ENCODE measurements at places on chromosomes 12 and 14. TPM values are rescaled to one million over a fixed set of nuclear protein-coding genes. Genes with fewer than 3 reads are reported as not detected.
A peak's percentile ranks its signal among the peaks of the same experiment; 100 is the strongest.

- DNase-seq: peak; percentile 69
- H3K27ac ChIP-seq: no peak overlapping the region
- peaks cover 20% of the 10 kb centered on the region for H3K36me3 ChIP-seq
- H3K4me3 ChIP-seq: no peak overlapping the region
Measured at GRCh38 chr12:121003650-121004049, 12.6 kb downstream of the C12orf43 start.

GRCh38 chr12:86254399-86255107 lies 1.6 kb downstream of the MGAT4C start:
- no peak overlapping the region for H3K4me3 ChIP-seq
- no peak overlapping the region for H3K27ac ChIP-seq
- no peaks in the 10 kb centered on the region for H3K27me3 ChIP-seq
- DNase-seq: no peak
- no peaks in the 10 kb centered on the region for H3K36me3 ChIP-seq

DNA sequence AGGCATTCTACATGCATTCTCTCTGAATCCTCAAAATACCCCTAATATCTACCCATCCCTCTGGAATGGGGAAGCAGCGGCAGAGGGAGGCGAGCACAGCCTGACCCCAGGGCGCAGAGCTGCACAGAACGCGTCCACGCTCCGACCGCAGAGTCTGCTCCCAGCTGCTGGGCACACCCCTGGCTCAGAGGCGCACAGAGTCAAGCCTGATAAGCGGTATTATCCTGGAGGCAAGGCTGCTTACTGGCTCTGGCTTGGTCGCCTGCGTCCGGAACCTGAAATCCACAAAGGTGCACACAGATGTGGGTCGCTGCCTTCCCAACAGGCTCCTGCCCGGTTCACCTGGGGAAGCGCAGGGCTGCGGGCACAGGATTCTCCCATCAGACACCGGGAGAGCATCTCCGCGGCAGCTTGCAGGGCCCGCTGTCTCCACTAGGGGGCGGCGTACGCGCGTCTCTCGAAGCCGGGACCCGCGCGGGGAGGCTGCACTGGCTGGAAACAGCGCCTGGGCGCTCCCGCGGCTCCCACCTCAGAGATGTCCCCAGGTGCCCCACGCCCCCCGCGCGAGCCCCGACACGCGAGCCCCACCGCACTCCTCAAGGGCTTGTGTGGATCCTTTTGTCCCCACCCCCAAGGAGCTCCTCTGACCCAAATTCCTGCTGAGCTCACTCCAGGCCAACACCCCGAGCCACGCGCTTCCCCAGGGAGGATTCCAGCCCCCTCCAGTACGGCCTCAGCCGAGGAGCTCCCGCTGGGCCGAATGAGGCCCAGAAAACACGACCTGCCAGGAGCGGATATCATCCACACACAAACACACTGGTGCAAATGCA lies 120.1 kb upstream of the FZD10 start:
- peaks cover 6% of the 10 kb centered on the region for H3K4me1 ChIP-seq
- DNase-seq: peak; percentile 99
- H3K27ac ChIP-seq: no peak overlapping the region

- no peak overlapping the region for H3K27ac ChIP-seq
- no peak for DNase-seq
- H3K4me3 ChIP-seq: no peak overlapping the region
- no peaks in the 10 kb centered on the region for H3K36me3 ChIP-seq
- no peaks in the 10 kb centered on the region for H3K4me1 ChIP-seq
Measured at GRCh38 chr12:57039016-57039798, 10.7 kb downstream of the MYO1A start.

The SLC10A1 gene
- total RNA-seq: not detected

- H3K4me1 ChIP-seq: peaks cover 2% of the 10 kb centered on the region
- no peak overlapping the region for H3K27ac ChIP-seq
- DNase-seq: peak; percentile 91
Measured at GRCh38 chr12:44774815-44775411, 101.2 kb downstream of the NELL2 start.

DNA sequence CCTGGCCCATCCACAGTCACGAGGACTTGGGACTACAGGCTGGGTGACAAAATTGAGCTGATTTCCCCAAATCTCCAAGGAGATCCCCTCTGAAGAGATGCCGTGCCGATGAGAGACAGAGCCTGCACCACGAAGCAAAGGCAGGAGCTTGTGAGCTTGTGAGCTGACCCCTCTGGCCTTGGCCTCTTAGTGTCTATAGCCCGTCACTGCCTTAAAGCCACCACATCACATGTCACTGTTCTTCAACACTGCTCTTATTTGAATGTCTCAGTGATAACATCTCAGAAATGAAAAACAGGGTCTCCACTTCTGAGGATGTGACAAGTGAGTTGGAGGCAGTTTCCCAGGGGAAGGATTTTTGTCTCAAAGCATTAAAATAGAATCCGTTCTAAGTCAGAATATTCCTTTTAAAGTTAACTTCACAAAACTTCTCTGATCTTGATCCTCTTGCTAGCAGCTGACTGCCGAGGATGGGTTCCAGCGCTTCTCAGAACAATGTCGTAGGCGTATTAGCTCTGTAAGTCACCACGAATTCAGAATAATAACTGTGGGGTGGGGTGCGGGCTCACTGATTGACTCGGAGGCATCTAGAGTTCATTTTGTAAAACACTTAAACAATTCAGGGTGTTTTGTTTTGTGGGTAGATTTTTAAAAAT lies 37.5 kb downstream of the CHST11 start:
- no peaks in the 10 kb centered on the region for H3K27me3 ChIP-seq
- no peaks in the 10 kb centered on the region for H3K36me3 ChIP-seq
- no peak for DNase-seq
- no peak overlapping the region for H3K4me3 ChIP-seq
- H3K4me1 ChIP-seq: no peaks in the 10 kb centered on the region

- H3K4me3 ChIP-seq: no peak overlapping the region
- H3K36me3 ChIP-seq: no peaks in the 10 kb centered on the region
- no peak for DNase-seq
- no peak overlapping the region for H3K27ac ChIP-seq
Measured at GRCh38 chr12:52200086-52200780, 8.4 kb upstream of the KRT80 start.

DNA sequence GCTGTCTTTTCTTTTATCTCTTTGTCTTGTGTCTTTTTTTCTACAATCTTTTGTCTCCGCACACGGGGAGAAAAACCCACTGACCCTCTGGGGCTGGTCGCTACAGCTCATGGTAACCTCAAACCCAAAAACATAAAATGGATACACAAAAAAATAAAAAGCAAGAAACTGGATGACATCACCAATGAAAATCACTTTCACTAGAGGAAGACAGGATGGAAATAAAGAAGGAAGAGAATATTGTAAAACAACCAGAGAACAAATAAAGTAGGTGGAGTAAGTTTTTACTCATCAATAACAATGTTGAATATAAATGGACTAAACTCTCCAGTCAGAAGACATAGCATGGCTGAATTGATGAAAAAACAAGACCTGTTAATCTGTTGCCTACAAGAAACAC lies 17.6 kb downstream of the MIPOL1 start:
- no peaks in the 10 kb centered on the region for H3K27me3 ChIP-seq
- H3K4me1 ChIP-seq: no peaks in the 10 kb centered on the region
- DNase-seq: no peak

DNA sequence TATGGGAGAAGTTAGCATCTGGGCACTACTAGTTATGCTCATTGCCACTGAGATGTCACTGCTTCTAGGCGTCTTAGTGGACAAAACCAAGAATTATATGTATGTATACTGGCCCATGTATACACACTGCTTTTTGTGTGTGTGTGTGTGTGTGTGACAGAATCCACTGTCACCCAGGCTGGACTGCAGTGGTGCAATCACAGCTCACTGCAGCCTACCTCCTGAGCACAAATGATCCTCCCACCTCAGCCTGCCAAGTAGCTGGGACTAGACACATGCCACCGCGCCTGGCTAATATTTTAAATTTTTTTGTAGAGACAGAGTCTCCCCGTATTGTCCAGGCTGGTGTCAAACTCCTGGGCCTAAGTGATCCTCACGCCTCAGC lies 25.2 kb downstream of the LIMA1 start:
- no peak overlapping the region for H3K27ac ChIP-seq
- H3K4me3 ChIP-seq: no peak overlapping the region
- DNase-seq: no peak
- H3K36me3 ChIP-seq: no peaks in the 10 kb centered on the region
- no peaks in the 10 kb centered on the region for H3K27me3 ChIP-seq

The DAAM1 gene
- 44.9 TPM for total RNA-seq

The KRT6C gene
- total RNA-seq: not detected

GRCh38 chr12:114702462-114702861 lies 18.5 kb upstream of the TBX3 start:
- H3K27ac ChIP-seq: no peak overlapping the region
- peaks cover 73% of the 10 kb centered on the region for H3K27me3 ChIP-seq
- H3K4me3 ChIP-seq: no peak overlapping the region
- no peaks in the 10 kb centered on the region for H3K36me3 ChIP-seq

DNA sequence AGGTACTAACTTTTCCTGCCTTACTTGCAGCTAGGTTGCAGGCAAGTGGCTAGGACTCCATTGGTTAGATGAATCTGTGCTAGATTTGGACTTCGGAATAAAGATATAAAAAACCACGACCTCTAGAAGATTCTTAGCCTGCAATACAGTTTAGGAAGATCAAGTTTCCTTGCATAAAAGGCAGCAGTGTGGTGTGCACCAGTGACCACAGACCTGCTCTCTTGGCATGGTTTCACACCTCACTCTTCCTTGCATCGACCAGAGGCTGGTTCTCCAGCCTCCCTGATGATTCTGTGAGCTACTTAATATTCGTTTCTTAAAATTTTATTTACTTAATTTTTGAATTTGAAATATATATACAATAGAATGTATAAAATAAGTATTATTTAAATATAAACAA lies 9.8 kb downstream of the KLHDC1 start:
- H3K4me1 ChIP-seq: no peaks in the 10 kb centered on the region
- DNase-seq: no peak
- no peaks in the 10 kb centered on the region for H3K27me3 ChIP-seq
- no peak overlapping the region for H3K4me3 ChIP-seq

DNA sequence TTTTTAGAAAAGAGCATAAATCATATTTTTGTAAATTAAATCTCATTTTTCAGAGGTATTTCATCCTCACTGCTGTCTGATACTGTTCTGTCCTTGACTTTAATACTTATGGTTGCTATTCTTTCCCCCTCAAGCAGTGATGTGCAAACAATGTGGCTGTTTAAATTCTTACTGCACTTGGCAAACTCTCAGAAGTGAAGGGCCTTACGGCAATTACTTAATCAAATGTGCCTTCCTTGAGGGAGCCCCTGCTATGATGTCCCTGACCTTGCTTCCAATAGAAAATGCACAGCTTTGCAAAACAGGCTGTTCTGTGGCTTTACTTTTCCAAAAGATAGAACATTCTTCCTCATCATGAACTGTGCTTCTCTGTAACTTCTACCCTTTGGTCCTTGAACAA lies 35.2 kb downstream of the UBE3B start:
- H3K4me3 ChIP-seq: no peak overlapping the region
- H3K27ac ChIP-seq: no peak overlapping the region
- H3K4me1 ChIP-seq: no peaks in the 10 kb centered on the region
- H3K27me3 ChIP-seq: no peaks in the 10 kb centered on the region

The TAS2R13 gene
- not detected for total RNA-seq

DNA sequence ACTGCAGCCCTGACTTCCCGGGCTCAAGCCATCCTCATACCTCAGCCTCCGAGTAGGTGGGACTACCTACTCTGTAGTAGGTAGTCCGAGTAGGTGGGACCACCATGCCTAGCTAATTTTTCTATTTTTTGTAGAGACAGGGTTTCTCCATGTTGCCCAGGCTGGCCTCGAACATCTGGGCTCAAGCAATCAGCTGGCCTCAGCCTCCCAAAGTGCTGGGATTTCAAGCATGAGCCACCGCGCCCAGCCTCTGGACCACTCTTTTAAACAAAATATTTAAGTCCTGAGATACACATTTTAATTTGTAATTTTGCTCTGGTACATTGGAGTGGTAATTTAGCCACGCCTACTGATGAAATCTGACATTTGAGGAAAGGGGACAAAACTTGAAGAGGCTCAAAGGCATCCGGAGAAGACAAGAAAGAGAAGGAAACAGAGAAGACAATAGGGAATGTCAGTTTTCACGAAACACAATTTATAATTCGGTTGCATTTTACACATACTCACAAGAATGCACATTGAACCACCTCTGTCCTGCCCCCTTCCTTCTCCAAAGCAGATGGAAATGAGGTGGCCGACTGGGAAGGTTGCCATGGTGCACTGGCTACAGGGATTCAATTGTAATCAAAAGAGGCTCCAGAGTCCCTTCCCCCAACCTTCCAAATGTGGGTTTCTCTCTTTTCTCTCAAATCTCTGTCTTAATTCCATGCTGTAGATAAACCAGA lies 9.7 kb upstream of the TUBA1A start:
- no peak overlapping the region for H3K27ac ChIP-seq
- no peak overlapping the region for H3K4me3 ChIP-seq
- H3K4me1 ChIP-seq: peaks cover 4% of the 10 kb centered on the region
- no peaks in the 10 kb centered on the region for H3K27me3 ChIP-seq
- H3K36me3 ChIP-seq: no peaks in the 10 kb centered on the region

The NKX2-1 gene
- total RNA-seq: not detected

DNA sequence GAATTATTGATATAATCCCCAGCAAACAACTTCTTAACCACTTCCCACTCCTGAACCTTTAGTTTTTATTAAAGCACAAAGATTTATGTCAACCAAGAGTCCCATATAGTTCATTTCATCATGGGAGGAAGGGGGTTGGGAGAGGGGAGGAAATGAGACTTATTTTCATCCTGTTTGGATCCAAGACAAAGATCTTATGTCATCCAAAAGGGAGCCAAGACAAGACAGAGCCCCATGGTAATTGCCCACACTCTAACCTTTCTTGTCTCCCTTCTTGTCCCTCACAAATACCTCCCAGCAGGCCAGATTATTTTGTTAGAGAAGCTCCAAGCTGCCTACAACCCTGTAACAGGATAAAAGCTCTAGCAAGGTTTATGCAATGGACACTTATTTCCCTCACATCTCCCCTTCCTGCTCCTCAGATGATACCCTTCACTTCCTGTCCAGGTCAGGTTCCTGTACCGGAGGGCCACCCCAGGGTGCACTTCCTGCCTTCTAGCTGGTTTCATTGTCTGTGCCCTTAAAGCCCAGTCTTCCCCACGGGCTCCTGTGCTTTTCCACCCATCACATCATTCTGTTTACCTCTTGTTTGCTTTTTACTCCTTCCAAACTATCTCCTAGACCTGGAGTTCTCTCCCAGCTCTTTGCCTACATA lies 123.7 kb upstream of the MDM1 start:
- no peak for DNase-seq
- H3K4me1 ChIP-seq: 0 out of 2 replicates have a peak, but pooled peaks cover under 1% of the 10 kb centered on the region
- no peak overlapping the region for H3K27ac ChIP-seq
- no peaks in the 10 kb centered on the region for H3K36me3 ChIP-seq

GRCh38 chr12:86373813-86374212 lies 117.6 kb upstream of the MGAT4C start:
- no peaks in the 10 kb centered on the region for H3K4me1 ChIP-seq
- no peak overlapping the region for H3K4me3 ChIP-seq
- no peaks in the 10 kb centered on the region for H3K27me3 ChIP-seq
- no peak overlapping the region for H3K27ac ChIP-seq
- no peak for DNase-seq

GRCh38 chr14:65926504-65926903 lies 514.0 kb downstream of the FUT8 start:
- peak overlapping the region; percentile 18 for H3K4me3 ChIP-seq
- H3K27ac ChIP-seq: no peak overlapping the region
- no peaks in the 10 kb centered on the region for H3K36me3 ChIP-seq
- DNase-seq: peak; percentile 15
- peaks cover 3% of the 10 kb centered on the region for H3K4me1 ChIP-seq
- no peaks in the 10 kb centered on the region for H3K27me3 ChIP-seq
